ENCODE measurements at places on chromosomes 13 and 19.

DNA sequence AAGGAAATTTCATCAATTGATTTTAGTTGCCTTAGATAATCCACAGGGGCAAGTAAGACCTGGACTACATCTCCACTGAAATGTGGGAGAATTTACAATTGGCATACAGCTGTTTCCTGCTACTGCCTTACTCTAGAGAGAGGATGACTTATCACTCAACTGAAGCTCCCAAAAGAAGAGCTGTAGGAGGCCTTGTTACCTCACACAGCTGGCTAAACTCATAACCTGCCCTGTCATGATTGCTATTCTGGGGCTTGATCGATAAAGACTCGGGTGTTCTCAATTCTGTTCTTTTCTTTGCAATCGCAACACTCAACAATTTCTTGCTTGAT is 1396.4 kb downstream of the EFNB2 start:
- DNase-seq = no peak

- DNase-seq = no peak
Measured at GRCh38 chr19:51330366-51330765, 11.6 kb downstream of the VSIG10L start.

DNA sequence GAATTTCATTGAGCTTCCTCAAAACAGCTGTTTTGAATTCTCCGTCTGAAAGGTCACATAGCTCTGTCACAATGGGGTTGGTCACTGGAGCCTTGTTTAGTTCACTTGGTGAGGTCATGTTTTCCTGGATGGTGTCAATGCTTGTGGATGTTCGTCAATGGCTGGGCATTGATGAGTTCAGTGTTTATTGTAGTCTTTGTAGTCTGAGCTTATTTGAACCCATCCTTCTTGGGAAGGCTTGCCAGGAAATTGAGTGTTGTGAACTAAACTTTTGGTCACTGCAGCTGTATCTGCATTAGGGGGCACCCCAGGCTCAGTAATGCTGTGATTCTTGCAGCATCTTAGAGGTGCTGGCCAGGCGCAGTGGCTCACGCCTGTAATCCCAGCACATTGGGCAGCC is 22.0 kb downstream of the BLOC1S3 start:
- no peak for DNase-seq

GRCh38 chr13:85303630-85304029 is 495.6 kb downstream of the SLITRK6 start:
- no peak for DNase-seq

GRCh38 chr13:32938907-32939306 is 77.3 kb upstream of the KL start:
- no peak for DNase-seq

Measured in NCI-H774 (cell line).